ENCODE measurements at places on chromosomes 7 and 10.

GRCh38 chr10:30063099-30063498, 3.7 kb upstream of the JCAD start:
- DNase-seq, result no peak

GRCh38 chr10:112996462-112996861, 46.4 kb downstream of the TCF7L2 start:
- DNase-seq, result no peak

DNA sequence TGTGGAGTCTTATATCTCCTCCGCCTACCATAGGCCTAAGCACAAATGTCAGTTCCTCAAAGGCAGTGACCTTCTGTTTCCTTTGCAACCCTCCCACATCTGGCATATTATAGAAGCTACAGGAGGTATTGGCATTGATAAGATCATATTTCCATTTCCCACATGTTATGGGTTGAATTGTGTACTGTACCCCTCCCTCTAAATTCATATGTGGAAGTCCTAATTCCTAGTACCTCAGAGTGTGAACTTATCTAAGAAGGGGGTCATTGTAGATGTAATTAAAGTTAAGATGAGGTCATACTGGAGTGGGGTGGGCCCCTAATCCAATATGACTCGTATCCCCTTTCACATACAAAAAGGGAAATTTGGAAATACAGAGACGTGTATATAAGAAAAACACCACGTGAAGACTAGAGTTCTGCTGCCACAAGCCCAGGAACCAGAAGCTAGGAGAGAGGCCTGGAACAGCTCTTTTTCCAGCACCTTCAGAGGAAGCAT, 6.1 kb upstream of the LAMB4 start:
- DNase-seq, result no peak

- no peak for DNase-seq
Observed at GRCh38 chr7:77702513-77702912, 6.3 kb downstream of the RSBN1L start.

- peak; percentile 61 for DNase-seq
Observed at GRCh38 chr7:87599336-87599735, 1.3 kb downstream of the ABCB1 start.

Data from stimulated activated naive CD8-positive, alpha-beta T cell treated with anti-CD3 and anti-CD28 coated beads, Interleukin-15, amount 100 ng/mL, for 72 hours (primary cell).